Mesendoderm (in vitro differentiated cells): ENCODE measurements at places on chromosomes 5 and 9.

DNA sequence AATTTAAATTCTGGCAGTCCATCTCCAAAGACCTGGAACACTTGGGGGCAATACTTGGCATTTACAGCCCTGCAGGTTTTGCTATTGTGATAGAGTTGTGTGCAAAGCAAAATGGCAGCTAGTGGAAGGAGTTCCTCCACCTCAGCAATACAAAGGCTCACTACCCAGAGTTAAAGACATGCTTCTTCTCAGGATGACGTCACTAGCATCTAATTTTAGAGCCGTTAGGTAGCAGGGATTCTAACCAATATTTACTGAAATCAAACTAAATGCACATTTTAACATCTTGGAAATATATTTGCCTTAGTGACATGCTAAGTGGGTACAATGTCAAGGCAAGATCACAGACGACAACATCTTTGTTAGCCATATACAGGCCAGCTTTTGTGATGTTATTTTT is 261.6 kb downstream of the MAN2A1 start:
- no peak for DNase-seq

GRCh38 chr5:93746406-93747056 is 5.1 kb upstream of the POU5F2 start:
- DNase-seq, result peak; percentile 9

- DNase-seq, result no peak
Measured at GRCh38 chr5:58828258-58828657, 245.4 kb downstream of the RAB3C start.

DNA sequence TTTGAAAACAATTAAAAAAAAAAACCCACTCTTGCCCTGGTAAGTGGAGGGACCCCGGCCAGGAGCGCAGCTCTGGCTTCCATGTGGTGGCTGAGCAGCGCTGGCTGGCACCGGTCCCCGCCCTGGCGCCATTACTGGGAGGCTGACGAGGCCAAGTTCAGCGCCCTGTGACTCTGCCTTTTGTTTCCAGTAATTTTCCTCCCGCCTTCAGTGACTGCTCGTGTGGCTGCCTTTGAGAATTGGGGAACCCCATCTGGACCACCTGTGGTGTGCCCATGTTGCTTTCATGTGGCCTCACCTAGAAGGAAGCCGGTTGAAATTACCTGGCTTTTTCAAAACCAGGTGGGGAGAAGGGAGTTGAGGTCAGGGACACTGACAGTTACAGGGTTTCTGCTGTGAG is 136.1 kb downstream of the GAPVD1 start:
- DNase-seq, result no peak

DNA sequence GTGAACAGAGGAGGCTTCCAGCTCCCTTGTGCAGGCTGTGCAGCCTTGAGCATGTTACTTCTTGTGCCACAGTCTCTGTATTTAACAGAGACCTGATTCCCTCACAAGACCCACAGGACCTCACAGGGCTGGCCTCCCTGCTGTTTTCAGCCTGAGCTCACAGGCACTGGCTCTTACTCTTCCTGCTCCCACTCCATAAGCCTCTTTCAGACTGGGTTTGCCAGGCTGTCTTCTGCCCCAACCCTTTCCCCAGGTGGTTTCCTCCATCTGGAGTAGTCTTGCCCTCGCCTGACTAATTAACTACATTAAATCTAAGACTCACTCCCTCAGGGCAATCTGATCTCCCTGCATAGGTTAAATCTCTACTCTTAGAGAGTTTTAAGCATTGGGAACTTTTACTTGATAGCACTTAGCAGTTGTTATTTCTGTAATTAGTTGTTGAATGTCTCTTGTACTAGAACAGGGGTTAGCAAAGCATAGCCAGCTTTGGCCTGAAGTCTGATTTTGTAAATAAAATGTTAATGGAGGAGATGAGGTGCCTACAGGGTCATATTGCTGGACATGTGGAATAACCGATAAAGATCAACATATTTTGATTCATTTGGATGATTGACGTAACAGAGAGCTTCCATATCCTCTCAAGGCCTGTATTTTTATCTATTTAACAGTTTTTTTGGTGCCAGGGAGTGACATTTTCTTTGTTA is 28.6 kb upstream of the SPATA31E1 start:
- peak; percentile 19 for DNase-seq

GRCh38 chr9:5949103-5949699 is 58.5 kb downstream of the MLANA start:
- peak; percentile 27 for DNase-seq

GRCh38 chr5:63648376-63648775 is 313.9 kb downstream of the HTR1A start:
- peak; percentile 16 for DNase-seq

GRCh38 chr5:6510132-6510531 is 61.5 kb downstream of the UBE2QL1 start:
- DNase-seq, result no peak

DNA sequence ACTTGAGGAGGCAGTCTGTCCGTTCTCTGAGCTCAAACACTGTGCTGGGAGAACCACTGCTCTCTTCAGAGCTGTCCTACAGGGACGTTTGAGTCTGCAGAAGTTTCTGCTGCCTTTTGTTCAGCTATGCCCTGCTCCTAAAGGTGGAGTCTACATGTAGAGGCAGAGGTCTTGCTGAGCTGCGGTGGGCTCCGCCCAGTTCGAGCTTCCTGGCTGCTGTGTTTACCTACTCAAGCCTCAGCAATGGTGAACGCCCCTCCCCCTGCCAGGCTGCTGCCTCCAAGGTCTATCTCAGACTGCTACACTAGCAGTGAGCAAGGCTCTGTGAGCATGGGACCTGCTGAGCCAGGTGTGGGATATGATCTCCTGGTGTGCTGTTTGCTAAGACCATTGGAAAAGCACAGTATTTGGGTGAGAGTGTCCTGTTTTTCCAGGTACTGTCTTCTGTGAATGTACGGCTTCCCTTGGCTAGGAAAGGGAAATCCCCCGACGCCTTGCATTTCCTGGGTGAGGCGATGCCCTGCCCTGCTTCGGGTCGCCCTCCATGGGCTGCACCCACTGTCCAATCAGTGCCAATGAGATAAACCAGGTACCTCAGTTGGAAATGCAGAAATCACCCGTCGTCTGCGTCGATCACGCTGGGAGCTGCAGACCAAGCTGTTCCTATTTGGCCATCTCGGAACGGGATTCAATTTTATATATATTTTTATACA is 58.5 kb downstream of the CNTRL start:
- peak; percentile 53 for DNase-seq

GRCh38 chr5:142783601-142784341 is 13.6 kb downstream of the ARHGAP26 start:
- DNase-seq, result peak; percentile 69

DNA sequence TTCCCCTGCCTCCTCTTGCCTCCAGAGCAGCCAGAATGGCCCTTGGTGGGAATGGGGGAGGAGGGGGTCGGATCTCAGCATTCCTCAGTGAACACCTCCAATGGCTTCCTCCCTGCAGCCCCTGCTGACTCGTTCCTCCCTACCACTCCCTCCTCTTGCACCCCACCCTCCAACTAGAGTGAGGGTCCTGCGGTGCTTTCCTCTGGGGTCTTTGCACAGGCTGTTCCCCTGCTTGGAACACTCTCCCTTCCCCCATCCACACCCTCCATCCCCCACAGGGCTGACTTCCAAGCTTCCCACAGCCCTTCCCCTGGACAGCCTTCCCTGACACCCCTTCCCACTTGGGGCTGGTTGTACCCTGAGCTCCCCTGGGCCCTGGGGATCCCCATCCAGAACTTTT is 70.4 kb upstream of the NEK6 start:
- no peak for DNase-seq

- DNase-seq, result no peak
Measured at GRCh38 chr5:177545487-177546257, 8.7 kb downstream of the FAM193B start.

- DNase-seq, result no peak
Measured at GRCh38 chr9:269081-269711, 54.5 kb downstream of the DOCK8 start.

DNA sequence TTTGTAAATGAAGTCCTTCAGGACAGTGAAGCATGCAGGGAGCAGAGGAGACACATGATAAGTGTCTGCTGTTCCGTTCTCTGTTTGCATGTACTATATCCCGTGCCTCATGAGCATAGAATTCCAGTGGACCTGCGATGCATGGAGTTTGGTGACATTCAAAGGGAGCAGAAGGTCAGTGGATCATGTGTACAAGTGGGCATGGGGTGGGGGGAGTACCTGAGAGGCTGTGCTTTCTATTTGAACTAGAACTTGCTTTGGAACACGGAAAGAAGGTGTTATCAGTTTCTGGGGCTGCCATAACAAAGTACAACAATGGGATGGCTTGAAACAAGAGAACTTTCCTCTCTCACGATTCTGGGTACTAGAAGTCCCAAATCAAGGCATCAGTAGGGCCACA is 5.1 kb upstream of the CCNJL start:
- no peak for DNase-seq

GRCh38 chr9:120683150-120683549 is 31.1 kb downstream of the MEGF9 start:
- peak; percentile 14 for DNase-seq

- no peak for DNase-seq
Measured at GRCh38 chr5:96796434-96796833, 11.3 kb downstream of the ERAP1 start.

DNA sequence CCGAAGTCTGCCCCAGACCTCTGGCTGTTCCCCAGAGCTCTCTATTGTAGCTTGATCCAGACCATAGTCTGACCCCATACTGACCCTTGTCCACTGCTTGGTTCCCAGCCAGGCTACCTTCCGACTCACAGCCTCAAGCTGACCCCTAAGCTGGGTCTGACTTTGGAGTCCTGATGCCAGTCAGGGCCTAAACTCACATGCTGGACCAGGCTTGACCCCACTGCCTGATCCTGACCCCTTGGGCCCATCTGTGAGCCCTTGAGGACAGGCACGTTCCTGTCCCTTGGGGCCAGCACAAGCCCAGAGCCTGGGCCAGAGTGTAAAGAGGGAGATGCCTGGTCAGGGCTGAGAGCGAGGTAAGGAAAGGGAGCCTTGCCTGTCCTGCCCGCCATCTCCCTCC is 32.7 kb upstream of the ENHO start:
- DNase-seq, result no peak

GRCh38 chr5:140262839-140263238 is 40.1 kb downstream of the PFDN1 start:
- no peak for DNase-seq

- no peak for DNase-seq
Measured at GRCh38 chr9:112796485-112796884, 45.9 kb downstream of the SNX30 start.

DNA sequence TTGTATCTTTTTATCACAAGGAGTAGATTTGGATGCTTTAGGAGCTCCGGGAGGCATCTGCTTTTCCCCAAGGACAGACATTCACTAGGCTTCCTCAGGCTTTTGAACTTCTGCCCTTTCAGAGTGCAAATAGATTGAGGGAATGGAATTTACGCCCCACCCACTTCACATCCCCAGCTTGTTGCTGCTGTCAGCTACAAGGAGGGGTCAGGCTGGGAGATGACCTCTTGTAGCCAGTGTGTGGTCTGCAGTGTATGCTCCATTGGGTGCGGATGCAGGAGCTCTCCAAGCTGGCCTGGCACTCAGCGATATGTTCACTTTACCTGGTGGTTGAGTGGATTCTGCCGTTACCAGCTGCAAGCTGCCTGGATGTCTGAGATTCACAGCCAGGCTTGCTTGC is 6.4 kb downstream of the TNFSF15 start:
- peak; percentile 89 for DNase-seq

GRCh38 chr5:102845041-102845440 is 89.9 kb downstream of the PAM start:
- no peak for DNase-seq

DNA sequence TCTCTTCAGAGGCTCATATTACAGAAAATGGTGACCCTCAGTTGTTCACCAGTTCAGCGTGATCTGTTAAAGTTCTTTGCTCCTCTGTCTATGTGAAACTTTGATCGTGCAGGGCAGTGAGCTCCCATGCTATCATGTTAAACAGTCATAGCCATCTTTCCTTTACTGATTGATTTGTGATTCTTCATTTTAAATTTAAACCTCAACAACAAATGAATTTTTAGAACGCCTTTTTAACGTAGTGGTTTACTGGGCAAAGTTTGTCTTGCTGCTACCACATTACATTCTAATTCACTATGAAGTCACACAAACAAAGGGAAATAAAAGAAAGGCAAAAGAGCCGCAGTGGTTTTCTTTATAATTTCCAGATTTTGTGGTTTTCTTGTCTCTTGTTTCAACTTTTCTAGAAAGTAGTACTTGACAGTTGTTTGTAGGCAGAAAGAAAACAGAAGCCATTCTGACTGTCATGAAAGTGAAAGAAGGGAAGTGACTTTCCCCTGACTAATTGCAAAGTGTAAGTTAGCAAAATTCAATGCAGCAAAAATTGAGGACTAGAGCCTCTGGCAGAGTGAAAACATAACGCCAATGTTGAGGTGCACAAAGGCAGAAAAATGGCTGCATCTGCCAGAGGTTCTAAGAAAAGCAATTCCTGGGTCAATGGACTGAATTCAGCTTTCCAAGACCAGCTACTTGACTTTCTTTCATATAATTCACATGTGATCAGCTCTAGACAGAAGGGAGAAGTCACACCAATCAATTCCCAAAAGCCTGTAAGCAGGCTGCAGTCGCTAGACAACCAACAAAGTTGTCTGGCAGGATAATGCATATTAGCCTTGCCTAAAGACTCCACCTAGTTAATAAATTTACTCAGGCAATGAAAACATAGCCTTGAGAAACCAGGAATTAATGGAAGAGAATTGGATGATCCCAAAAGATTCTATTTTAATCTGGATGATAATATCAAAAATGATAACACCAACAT is 7.1 kb upstream of the IFNA6 start:
- DNase-seq, result no peak

GRCh38 chr9:32906213-32906612 is 95.2 kb downstream of the APTX start:
- DNase-seq, result no peak

- no peak for DNase-seq
Measured at GRCh38 chr5:102638316-102638715, 116.8 kb upstream of the PAM start.

DNA sequence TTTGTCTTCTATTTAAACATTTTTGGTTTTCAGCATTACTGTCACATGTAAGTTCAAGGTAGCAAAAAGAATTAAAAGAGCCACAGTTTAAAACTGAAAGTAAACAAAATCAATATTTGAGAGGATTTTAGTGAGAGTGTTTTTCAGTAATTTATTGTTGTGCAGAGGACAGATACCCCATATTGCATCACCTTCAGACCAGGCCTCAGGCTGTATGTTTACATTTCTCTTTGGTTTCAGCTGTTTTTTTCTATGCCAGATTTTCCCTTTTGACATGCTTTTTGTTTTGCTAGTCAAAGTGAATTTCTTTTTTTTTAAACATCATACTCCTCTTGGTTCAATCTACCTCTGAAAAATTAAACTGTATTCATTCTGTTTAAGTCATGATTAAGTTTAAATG is 47.2 kb downstream of the MAST4 start:
- DNase-seq, result no peak
